Activated naive CD4-positive, alpha-beta T cell treated with anti-CD3 and anti-CD28 coated beads, Interleukin-2, amount 50 U/mL, for 16 hours (primary cell): ENCODE measurements at places on chromosomes 4 and X.
A peak's percentile ranks its signal among the peaks of the same experiment; 100 is the strongest.

DNA sequence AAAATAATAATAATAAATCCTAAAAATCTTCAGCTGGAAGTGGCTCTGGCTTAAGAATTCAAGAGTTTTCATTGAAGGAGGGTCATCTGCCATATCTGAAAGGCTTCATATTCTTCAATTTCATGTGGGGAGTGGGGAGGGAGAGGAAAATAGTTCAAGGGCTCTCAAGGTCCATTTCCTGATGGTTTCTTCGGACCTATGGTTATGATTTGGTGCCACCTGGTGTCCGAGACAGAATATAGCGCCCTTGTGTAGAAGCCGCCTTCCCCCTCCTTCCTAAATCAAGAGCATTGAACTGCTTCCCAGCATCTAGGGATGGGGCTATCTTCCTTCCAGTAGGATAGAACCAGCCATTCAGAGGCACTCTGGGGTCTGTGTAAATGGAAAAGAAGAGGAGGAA is 34.3 kb downstream of the NLGN3 start:
- peak; percentile 28 for DNase-seq

DNA sequence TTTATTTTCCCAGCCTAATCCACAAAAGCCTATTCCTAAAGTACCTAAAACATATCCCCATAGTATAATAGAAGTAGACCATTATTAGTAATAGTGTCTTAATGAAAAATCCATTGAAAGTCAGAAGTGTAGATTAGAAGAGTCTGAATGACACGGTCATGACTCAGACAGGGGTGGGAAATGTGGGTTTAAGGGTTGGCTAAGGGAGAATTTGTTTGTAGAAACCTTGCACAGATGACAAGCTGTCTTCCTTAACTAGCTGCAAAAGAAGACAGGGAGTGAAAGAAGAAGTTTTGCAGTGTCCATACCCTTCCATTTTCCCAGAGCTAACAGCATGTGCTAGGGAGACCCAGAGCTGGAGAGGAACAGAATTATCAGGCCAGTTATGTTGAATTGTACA is 242.7 kb upstream of the ETNPPL start:
- DNase-seq, result no peak

DNA sequence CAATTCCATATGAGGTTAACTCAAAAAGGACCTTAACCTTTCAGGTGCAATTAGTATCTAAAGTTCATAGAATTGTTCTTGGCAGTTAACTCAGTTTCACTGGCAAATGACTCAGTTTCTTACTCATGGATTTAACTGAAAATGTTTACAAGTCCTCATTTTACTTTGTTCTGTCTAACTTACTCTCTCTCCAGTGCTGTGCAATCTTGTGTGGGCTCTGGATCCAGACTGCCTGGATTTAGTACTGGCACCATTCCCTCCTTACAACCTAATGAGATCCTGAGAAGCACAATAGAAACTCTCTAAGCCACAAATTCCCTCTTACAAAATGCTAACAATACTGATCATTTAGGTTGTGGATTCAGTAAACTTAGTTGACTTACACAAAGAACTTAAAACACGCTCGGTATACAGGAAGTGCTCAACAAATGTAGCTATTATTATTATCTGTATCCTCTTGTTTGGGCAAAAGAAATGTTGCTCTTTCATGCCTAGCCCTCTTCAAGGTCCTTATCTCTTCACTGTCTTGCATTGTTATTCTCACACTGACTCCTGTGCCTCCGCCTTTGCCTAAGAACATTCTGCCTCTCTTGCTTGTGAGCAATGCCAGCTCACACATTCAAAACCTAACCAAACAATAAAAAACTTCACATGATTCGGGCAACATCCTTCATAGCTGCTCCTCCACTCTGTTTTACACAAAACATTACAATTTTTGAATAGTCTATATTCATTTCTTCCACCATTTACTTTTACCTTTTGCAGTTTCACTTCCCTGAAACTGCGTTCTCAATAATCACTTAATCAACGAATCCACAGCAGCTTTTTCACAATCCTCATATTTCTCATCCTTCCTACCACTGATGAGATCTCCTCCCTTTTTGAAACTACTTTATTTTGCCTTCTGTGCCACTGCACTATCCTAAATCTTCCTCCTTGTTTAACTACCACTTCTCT is 91.8 kb downstream of the PDE5A start:
- no peak for DNase-seq

GRCh38 chrX:132775263-132775823 is 183.1 kb downstream of the HS6ST2 start:
- DNase-seq, result no peak

DNA sequence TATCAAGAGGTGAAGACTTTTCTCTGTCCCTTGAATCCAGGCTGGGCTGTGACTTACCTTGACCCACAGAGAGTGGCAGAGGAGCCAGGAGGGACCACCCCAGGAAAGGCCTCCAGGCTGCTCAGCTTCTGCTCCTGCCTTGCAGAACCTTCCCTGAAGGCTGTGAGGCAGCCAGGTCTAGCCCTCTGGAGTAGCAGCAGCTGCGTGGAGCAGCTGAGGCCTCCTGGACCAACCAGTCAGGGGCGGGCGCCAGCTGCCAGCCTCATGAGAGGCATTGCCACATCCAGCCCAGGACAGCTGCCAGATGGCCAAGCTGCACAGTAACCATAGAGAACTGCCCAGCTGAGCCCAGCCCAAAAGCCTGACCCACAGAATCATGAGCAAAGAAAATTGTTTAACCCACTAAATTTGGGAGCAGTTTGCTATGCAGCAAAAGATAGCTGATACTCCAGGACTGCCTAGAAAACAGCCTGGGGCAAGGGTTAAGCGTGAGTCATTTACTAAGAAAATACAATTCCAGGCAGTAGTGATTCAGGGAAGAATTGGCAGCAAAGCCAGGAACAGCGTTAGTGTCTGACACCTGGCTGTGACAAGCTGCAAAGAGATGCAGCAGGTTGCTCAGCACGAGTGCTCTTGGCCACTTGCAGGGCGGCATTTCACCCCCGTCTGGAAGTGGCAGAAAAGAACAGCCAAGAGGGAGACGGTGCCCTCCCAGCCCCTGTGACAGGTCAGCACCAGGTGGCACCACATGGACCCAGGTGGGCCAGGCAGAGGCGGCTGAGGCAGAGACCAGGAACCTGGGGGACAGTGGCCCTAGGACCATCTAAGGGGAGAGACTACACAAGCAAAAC is 14.7 kb upstream of the PDE6B start:
- no peak for DNase-seq

- DNase-seq, result no peak
Observed at GRCh38 chr4:111984169-111984819, 161.0 kb upstream of the FAM241A start.

GRCh38 chrX:30939928-30940327 is 50.9 kb upstream of the TAB3 start:
- DNase-seq, result no peak

- DNase-seq, result no peak
Observed at GRCh38 chrX:4706961-4707360, 993.5 kb upstream of the PRKX start.

- no peak for DNase-seq
Observed at GRCh38 chr4:178275671-178276360, 833.6 kb upstream of the AGA start.

DNA sequence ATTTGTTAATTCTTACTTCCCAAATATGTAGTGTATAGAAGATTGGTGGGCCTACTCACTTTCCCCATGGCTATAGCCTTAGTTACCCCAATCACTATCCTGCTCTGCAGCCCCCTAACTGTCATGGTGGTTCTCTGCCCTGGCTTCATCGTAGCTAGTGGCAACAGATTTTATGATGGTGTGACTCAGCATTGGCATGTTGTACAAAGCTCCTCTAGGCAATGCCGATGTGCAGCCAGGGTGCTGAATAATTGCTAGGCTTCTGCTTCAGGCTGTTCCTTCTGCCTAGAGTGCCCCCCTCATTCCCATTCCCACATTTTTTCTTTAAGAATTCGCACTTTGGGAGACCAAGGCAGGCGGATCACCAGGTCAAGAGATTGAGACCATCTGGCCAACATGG is 35.2 kb downstream of the AFF2 start:
- DNase-seq, result no peak

DNA sequence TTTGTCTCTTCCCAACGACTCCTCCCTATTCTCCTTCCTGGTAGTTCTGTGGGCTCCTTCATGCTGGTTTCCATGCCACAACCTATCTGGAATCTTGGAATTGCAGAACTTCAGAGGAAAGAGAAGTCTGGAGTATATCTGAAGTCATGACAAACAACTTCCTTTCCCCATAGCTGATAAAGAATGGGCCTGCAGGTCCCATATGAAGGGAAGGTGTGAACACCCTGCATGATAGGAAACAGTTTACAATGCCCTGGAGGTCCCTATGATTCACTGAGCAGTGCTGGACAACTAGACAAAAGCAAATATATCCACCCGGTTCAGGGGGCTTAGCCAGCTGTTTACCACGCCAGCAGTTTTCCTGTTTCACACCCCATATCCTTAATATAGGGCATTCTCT is 19.4 kb downstream of the FAM9C start:
- no peak for DNase-seq

DNA sequence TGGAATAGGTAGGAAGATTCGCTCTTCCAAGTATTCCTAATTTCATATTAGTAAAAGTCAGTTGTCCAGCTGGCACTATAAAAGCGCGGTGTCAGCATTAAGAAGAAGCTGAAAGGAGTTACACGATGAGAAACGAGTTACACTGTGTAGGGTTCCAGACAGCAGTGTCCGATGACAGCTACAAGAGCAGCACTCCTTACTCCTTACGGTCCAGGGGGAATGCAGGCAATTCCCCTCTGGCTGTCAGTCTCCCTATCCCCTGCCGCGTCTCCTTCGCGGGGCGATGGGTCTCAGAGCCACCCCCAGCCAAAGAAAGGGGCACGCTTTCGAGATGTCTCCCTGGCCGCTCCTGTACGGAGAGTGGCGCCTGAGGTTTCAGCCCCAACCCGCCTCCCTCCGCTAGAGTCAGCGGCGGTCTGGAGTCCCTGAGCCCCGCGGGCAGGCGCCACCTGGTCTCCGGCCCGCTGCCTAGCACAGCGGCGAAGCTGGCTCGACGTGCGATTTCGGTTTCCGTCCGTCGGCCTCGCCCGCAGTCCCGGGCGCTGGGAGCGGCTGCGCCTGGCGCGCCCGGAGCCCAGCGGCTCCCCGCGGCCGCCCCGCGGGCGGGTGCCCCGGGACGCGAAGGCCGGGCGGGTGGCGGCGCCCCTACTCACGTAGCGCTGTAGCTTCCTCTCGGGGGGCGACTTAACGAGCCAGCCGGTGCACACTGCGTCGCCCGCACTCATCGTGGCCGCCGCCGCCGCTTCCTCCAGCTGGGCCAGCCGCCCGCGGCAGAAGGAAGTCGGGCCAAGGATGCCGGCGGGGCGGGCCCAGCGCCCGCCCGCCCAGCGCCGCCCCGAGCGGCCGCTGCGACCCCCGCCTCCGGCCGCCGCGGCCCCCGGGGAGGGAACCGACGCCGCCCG is at the start of gene GAB3:
TSS of gene GAB3 (minus strand) at position 777 of the 902 bp plus-strand sequence. CDS start at position 725, 52 bp downstream.
- DNase-seq, result peak; percentile 37

GRCh38 chr4:151922811-151923210 is 162.0 kb upstream of the GATB start:
- no peak for DNase-seq

DNA sequence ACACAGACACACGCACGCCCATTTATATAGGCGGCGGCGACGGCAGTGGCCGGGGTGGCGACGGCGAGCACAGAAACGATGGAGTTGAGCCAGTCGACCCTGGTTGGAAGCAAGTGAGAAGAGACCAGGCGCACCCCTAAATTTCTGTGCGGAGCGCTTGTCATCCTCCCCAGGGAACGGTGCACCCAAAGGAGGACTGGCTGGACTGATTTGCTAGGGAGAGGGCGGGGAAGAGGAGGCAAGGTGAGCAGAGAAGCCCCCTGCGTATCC is 302 bp downstream of the NHS start:
- no peak for DNase-seq

DNA sequence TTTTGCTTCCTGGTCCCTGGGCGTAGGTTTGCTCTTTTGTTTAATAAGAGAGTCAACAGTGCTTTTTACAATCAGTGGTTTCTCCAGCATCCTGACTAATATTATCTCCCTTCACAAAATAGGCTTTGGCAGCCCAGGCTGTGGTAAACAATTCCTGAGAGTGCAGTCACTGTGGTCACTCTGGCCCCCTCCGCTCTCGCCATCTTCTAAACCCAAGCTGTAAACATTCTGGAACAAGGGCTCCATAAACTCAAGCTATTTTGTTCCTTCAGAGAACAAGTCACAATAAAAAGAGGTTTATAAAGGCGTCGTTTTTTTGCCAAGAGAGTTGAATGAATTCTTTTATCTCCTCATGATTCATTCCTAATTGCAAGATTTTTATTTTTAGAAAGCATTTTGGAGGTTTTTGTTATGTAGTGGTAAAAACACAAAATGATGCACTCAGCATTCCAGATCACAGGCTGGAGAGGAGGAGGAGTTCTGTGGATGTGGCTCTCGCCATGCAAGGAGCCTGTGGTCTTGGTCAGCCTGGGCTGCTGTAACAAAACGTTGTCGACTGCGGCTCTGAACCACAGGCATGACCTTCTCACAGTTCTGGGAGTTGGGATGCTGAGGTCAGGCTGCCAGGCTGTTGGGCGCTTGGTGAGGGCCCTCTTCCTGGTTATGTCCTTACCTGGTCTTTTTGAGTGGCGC is 486.4 kb upstream of the FAT1 start:
- DNase-seq, result no peak

DNA sequence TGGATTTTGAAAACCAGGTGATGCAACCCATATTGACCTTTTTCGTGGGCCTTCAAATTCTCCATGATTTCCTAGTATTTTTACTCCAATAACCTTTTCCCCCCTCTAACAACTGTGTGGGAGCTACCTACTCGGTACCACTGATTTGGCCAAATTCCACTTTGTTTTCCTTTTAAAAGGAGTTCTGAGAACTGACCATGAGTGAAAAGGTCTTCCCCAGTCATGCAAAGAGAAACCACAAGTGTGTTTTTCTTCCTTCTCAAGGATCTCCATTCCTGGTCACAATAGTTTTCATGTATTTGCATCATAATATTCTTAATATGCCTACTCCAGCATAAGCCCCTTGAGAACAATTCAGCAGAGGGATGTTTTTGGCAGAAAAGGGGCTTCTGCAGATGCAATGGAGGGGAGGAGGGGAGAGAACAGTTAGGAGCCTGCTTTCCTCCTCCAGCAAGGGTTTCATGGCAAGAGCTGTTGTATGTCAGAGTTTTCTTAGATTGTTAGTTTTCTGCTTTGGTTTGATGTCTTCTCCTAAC is 195.3 kb upstream of the ANXA3 start:
- no peak for DNase-seq

- DNase-seq, result no peak
Observed at GRCh38 chr4:89212666-89213381, 94.8 kb downstream of the GPRIN3 start.

- no peak for DNase-seq
Observed at GRCh38 chrX:72037601-72038000, 94.1 kb downstream of the RTL5 start.

DNA sequence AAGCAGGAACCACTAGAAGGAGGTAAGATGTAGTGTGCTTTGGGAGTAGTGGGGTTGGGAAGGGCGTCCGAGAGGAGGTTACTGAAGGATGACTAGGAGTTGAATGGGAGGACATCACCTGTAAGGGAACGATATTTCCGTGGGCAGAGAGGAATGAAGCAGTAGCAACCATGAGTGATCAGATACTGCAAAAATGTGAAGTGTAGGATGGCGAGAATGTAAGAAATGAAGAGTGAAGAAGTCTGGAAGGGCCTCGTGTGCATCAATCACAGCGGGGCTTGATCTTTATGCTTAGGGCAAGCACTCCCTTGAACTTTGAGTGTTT is 594 bp downstream of the MSMO1 start:
- DNase-seq, result no peak
